Fibroblast of skin of left quadriceps (primary cell): ENCODE measurements at places on chromosomes 6 and 20.
A peak's percentile ranks its signal among the peaks of the same experiment; 100 is the strongest.

- DNase-seq = no peak
Observed at GRCh38 chr20:6623989-6624388, 143.5 kb upstream of the BMP2 start.

- DNase-seq = peak; percentile 45
Observed at GRCh38 chr6:140850438-140850837, 1282.3 kb upstream of the GJE1 start.

DNA sequence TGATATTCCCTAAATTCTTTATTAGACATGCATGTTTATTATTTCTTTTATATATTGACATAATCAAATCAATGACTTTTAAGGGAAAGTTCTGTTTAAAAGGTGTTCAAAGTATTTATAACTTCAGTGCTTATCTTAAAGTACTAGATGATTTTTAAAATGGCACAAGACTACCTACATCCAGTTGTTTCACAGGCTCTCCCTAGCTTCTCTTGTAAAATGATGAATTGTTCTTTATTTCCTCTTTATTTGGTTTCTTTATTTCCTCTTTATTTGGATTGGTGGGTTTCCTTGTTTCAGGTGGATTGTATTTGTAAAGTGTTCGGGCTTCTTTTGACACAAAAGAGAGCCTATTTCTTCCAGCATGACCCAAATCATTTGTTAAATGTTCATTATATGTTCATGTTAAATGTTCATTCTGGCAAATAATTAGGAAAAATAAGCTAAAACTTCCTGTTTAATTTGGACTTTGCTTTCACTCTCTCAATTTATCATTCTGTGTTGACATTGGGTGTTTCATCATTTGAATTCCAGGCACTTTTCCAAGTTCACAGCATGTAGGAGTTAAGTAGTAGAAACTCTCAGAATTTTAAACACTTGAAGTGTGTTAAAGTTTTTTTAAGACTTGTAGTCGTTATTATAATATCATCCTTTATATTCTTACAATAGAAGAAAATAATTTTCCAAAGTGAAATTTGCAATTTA, 24.6 kb downstream of the MLIP start:
- DNase-seq = peak; percentile 62

DNA sequence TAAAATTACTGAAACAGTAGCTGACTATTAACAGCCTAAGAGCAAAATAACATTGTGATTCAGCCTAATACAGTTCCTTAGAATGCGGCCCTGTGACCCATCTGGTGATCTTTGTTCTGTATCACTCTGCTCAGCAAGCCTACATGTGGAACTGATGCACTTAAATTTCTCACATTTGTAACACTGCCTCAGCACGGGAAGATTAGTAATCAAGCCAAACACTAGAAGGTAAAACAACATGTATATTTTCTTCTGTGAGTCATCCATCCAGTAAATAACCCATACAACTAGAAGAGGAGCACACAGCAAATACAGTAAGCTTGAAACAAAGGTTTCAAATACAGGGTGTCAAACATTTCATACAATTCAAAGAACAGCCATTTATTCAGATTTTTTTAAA, 189.7 kb upstream of the NOX3 start:
- no peak for DNase-seq

- no peak for DNase-seq
Observed at GRCh38 chr6:37041521-37041920, 36.1 kb downstream of the FGD2 start.

DNA sequence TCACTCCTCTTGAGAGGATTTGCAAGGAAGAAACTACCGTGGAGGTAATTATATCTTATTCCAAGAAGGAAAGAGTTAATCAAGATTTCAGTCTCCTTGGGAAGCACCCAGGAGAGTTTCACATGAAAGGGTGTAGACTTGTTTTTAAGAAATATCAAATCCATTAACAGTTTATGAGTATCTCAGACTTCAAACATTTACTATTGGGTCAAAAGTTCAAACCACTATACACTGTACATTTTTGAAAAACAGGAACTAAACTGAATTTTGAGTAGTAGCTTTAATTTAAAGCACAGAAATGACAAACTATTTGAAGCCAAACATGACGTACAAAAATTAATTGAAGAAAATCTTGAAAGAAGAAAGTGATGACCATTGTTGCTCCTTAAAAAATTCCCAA, 164.0 kb downstream of the FOXC1 start:
- DNase-seq = no peak

- no peak for DNase-seq
Observed at GRCh38 chr20:2851086-2851485, 10.5 kb downstream of the VPS16 start.
